HFF-Myc (cell line): ENCODE measurements at places on chromosomes 6 and 20.

GRCh38 chr20:50930139-50930975 lies 880 bp downstream of the ADNP start:
- no peak for DNase-seq

GRCh38 chr6:22041797-22042480 lies 254.9 kb downstream of the PRL start:
- DNase-seq, result no peak

GRCh38 chr20:19682249-19682648 lies 75.8 kb upstream of the RIN2 start:
- DNase-seq, result no peak

DNA sequence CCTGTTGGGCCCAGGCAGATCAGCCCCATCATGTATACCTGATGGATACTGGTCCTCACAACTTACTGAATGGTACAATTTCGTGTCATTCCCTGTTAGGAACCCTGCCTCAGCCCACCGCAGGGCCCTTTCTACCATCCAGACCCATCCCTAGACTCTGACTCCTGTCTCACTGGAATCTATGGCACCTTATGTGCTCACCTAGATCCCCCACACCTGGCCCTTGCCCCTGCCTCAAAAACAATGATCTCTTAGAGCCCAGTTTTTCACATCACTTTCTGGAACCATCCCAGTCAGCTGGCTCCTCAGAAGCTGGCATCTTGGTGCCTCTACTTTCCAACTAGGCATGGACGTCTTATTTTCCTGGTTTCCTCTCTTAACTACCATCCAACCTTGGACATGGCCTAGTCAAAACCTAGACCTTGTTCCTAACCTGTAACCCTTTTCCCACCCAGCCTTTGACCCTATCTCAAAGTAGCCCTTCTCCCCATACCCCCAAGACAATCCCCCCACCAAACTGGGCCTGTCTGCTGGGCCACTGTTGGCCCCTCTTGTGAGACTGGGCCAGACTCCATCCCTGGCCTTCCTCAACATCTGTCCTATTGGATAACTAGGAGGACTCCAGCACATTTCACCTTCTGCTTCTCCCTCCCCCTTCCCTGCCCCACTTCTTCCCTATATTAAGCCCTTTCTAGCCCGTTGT lies 981 bp downstream of the HM13 start:
- no peak for DNase-seq
